ENCODE measurements at places on chromosomes 2 and 18.

GRCh38 chr18:39586741-39587140 lies 2021.1 kb upstream of the CELF4 start:
- no peak for DNase-seq

- DNase-seq = no peak
Observed at GRCh38 chr2:45008296-45009129, 739 bp downstream of the SIX2 start.

DNA sequence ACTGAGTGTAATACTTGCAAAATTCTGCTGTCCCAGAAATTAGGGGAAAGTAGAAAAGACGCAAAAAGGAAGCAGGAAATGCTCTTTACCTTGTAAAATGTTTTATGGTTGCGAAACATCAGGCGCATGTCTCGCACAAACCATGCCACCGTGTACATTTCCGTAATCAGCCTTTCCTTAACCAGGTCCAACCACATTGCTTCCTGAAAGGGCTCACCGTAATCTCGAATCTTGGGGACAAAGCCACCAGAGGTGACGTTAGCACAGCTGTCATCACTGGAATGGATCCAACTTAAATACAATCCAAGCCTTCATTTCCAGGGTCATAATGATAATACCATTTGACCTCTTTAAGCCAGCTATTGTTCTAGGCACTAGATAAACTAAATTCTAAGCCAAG lies 49.3 kb downstream of the SP110 start:
- peak; percentile 23 for DNase-seq

GRCh38 chr2:227267410-227268115 lies 57.5 kb upstream of the MFF start:
- DNase-seq = no peak

- DNase-seq = no peak
Observed at GRCh38 chr18:10239103-10239502, 215.3 kb upstream of the APCDD1 start.

DNA sequence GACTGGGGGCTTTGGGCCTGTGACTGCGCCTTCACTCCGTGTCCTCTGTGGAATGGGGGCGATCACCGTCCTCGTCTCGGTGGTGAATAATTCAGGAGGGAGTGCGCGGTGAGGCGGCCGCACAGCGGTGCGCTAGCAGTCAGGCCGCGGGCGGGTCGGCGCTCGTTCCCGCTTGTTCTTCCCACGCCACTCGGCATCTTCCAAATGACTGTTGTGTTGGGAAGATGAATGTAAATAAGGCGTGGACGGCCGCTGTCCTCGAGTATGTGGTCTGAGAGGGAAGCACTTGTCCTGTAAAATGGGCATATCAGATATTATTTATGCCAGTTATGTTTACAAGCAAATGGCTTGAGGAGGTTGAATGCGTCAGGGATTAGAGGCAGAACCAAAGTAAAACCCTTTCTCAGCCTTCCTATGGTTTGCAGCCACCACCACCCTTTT lies 608 bp upstream of the VPS4B start:
- no peak for DNase-seq

DNA sequence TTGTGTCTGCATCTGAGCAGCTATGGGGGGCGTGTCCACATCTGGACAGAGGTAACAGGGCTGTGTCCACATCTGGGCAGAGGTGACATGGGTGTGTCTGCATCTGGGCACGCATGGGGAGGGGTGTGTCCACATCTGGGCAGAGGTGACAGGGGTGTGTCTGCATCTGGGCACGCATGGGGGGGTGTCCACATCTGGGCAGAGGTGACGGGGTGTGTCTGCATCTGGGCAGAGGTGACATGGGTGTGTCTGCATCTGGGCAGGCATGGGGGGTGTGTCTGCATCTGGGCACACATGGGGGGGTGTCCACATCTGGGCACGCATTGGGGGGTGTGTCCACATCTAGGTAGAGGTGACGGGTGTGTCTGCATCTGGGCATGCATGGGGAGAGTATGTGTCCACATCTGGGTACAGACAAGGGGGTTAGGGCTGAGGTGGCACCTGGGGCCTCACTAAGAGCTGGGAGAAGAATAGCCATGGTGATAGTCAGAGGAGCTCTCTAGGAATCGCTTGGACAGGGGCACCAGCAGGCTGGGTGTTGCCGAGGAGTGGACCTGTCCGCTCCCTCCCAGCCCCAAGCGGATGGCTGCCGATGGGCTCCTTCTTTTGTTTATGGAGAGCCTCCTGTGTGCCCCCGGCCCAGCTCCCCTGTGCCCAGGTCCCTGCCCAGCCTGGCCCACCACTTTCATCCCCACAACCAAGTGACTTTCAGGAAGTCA lies 177.8 kb downstream of the EIPR1 start:
- DNase-seq = no peak

DNA sequence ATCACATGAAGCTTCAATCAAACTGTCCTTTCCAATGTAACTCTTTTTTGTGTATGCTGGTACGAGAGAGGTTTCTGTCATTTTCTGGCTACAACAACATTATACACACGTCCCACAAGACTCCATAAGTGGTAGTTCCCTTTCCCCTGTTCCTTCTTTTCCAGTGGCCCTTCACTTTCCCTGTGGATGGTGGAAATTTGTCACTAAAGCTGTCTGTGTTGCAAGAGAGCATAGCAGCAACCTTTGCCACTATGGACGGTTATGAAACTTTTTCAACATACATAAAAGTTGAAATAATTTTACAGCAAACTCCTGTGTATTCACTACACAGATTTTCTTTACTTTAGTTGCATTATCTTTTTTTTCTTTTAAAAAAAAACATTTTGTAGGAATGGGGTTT lies 18.7 kb downstream of the DBI start:
- no peak for DNase-seq

DNA sequence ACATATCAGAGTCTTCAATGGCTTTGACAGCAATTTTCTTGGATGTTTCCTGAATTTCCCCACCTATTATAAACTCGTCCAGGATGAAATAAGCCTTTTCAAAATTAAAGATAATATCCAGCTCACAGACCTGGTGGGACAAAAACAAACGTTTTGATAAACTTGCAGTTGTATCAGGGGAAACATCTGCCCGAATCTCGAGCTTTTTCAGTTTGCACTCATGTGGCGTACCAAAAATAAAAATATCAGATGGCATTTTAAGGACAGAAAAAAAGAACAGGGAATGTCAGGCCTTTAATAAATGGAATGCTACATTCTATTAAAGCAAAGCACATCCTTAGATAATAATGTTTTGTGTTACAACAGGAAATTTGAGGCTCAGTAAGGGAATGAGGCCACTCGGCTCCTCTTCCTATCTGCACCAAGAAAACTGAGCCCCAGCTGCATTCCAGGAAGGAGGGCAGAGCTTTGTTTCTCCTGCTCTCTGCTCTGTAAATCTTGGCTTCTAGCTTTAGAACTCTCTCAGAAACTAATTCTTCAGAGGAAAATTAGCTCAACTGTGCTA lies 72.1 kb downstream of the AP1S3 start:
- no peak for DNase-seq

DNA sequence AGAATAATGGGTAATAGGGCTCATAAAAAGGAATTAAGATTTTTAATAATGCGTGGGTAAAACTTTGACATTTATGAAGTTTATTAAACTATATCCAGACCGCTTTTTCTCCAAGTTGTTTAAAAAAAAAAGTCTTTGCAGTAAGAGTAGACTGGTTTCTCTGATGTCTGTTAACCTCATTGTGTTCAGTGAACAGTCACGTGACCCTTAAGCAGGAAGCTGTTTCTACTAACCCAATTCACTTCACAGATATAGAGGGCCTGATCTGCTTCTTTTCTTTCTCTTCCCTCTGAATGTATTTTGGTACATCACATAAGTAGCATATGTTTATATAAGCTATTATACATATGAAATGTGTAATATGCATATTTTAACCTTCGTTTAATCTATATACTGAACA lies 1011.3 kb upstream of the CELF4 start:
- no peak for DNase-seq

DNA sequence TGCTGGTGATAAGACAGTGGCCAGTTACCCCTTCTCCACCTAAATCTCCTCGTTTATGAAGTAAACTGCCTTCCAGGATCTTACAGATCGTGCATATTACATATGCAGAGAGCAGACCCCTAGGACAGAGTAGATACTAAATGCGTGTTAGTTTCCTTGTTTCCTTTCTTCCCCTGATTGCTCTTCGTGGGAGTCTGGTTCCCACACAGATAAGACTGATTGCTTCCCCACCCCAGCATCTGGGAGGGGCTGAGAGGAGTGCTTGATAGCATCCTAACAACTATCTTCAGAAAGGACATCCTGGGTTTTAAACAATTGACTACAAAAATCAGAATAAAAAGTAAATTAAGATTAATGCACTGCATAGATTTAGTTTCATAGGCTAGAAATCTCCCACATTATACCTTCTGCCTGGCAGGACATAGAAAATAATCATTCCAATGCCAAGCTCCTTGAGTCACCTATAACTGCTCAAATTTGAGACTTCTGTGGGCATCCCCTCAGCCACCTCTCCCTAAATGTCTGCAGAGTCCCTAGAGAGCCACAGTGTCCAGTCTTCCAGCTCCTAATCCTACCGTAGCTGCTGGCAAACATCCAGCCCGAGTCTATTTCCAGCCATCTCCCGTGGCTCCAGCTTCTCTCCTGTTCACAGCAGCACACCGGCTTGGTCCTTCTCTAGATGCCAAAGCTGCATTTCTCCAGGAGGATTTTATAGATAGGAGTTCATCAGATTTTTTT lies 128.3 kb downstream of the LRRC30 start:
- DNase-seq = no peak

- DNase-seq = no peak
Observed at GRCh38 chr18:79948719-79949411, 2.6 kb downstream of the SLC66A2 start.

GRCh38 chr2:156332534-156333273 lies at the start of gene NR4A2:
NR4A2 (minus strand) TSS chr2:156332721; CDS start chr2:156330186, 2,535 bp downstream.
- peak; percentile 51 for DNase-seq

- no peak for DNase-seq
Observed at GRCh38 chr2:70918016-70918415, 17.7 kb upstream of the ATP6V1B1 start.

DNA sequence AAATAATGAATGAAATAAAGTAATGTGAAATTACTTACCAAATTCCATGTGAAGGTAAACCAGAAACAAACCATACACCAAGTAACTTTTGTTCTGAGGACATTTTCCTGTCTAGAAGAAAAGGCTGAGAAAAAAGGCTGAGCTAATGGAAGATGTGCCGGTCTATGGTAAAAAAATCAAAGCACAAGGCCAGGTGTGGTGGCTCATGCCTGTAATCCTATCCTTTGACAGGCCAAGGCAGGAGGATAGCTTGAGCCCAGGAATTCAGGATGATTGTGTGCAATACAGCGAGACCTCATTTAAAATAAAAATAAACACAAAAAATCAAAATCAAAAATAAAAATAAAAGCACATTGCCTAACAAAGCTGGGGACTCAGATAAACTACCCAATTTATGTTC lies 6.7 kb downstream of the ORC4 start:
- DNase-seq = no peak

- no peak for DNase-seq
Observed at GRCh38 chr18:49020129-49020528, 69.4 kb upstream of the SMAD7 start.

GRCh38 chr18:76973520-76974266 lies 151.3 kb downstream of the ZNF236 start:
- no peak for DNase-seq

GRCh38 chr2:173021939-173022371 lies 53.7 kb upstream of the MAP3K20 start:
- DNase-seq = no peak

GRCh38 chr2:119428488-119429224 lies 3.0 kb upstream of the TMEM37 start:
- DNase-seq = no peak

- DNase-seq = no peak
Observed at GRCh38 chr2:6590442-6590841, 275.3 kb downstream of the CMPK2 start.

All from NCI-H1092 (cell line).